NCI-H1930 (cell line): ENCODE measurements at places on chromosomes 16 and 17.

- DNase-seq = peak; percentile 0
These were observed 1568.6 kb upstream of the GOT2 start for GRCh38 chr16:60302676-60303075.

DNA sequence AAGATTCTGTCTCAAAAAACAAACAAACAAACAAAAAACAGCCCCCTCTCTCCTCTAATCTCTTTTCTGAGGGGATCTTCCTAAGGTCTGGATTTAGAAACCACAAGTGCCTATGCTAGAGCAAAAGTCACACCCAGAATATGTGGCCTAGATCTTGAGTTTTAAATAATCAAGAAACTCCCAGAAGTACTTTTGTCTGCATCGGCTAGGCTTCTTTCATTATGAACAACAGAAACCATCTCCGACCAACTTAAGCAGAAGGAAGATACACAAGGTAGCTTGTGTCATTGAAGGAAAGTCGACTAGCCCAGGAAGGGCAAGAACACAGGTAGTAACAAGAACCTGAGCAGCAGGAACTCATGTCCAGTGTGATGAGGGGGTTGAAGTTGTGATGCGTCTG is 73.9 kb upstream of the KIFC3 start:
- no peak for DNase-seq

- no peak for DNase-seq
These were observed 19.3 kb downstream of the ITGAL start for GRCh38 chr16:30491744-30492308.

- no peak for DNase-seq
These were observed 139.4 kb downstream of the CCDC182 start for GRCh38 chr17:57605675-57606105.

GRCh38 chr17:78878871-78879527 is 24.0 kb downstream of the CEP295NL start:
- DNase-seq = no peak

DNA sequence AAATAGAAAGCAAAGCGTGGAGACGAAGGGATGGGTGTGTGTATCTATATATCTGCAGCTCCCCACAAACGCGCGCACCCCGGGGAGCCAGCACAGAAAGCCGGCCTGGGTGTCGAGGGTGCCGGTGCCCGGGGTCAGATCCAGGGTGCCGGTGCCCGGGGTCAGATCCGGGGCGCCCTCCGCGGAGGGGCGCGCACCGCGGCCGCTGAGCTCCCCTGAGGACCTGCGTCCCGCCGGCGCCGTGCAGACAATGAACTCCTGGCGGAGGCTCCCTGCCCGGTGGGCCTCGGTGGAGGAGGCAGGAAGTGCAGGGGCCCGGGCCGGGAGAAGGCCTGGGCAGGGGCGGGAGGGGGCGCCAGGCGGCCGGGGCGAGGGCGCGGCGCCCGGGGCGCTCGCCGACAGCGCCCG is 1.1 kb downstream of the ZNF423 start:
- DNase-seq = no peak
